Adrenal gland (tissue), 19 donors: ENCODE measurements at places on chromosomes 2 and 18. TPM values are rescaled to one million over a fixed set of nuclear protein-coding genes. Genes with fewer than 3 reads are reported as not detected.

Gene RUFY4
- total RNA-seq = 0.80 TPM

Gene PKDCC
- total RNA-seq = 126 TPM

Gene FKBP1B
- 18.2 TPM for total RNA-seq

Gene LDLRAD4
- 27.7 TPM for total RNA-seq

Gene MROH2A
- total RNA-seq = not detected

Gene MYO1B
- 15.4 TPM for total RNA-seq

Gene IL1A
- total RNA-seq = not detected

Gene REG3G
- total RNA-seq = 18.1 TPM

Gene FAM228A
- total RNA-seq = 0.69 TPM

Gene CMPK2
- total RNA-seq = 5.0 TPM

Gene HOXD10
- total RNA-seq = not detected

Gene ZNF532
- total RNA-seq = 14.8 TPM

Gene FABP1
- total RNA-seq = not detected

Gene FKBP7
- 10.8 TPM for total RNA-seq

Gene SLC4A3
- total RNA-seq = 16.9 TPM

Gene FAM110C
- total RNA-seq = 2.5 TPM

Gene DUSP2
- 0.72 TPM for total RNA-seq

Gene RFTN2
- 10.5 TPM for total RNA-seq

Gene TLX2
- total RNA-seq = 3.7 TPM

Gene CNDP1
- not detected for total RNA-seq

Gene ANKRD53
- 0.61 TPM for total RNA-seq
